ENCODE measurements at places on chromosomes 1 and 21.

GRCh38 chr1:48939042-48939441 is 162.4 kb upstream of the BEND5 start:
- DNase-seq = no peak

GRCh38 chr1:246417813-246418564 is 89.1 kb downstream of the SMYD3 start:
- no peak for DNase-seq

DNA sequence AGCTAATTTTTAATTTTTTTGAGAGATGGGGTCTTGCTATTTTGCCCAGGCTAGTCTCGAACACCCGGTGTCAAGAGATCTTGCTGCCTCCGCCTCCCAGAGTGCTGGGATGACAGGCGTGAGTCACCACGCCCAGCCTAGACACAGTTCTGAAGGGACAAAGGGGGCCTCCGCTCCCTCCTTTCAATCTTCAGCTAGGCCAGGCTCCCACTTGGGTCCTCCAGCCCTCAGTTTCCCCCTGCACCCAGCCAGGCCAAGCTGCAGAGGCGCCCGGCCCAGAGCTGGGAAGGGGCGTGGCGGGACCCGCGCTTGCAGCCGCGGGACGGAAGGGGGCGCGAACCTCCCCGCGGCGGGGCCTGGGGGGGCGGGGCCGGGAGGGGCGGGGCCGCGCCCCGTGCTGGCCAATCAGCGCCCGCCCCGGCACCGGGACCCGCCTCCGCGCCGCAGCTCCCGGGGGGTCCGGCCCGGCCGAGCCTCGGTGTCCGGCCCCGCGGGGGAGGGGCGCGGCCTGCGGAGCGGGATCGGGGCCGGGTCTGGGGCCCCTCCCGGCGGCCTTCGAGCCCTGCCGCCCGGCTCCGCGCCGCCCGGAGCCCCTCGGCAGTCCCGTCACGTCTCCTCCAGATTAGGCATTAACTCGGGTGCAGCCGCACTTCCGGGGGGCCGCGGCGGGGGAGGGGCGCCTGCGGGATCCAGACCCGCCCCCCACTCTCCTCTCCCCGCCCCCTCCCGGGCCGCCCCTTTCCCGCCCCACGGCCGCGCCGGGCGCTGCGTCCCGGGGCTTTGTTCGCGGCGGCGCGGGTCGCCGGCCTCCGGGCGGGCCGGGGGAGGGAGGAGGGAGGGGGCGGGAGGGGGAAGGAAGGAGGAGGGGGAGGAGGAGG is 559 bp upstream of the AGRN start:
- DNase-seq = peak; percentile 59

GRCh38 chr1:186082235-186082937 is 292.7 kb downstream of the TPR start:
- DNase-seq = peak; percentile 99

- no peak for DNase-seq
These were observed 145.7 kb upstream of the BARHL2 start for GRCh38 chr1:90862782-90863181.

GRCh38 chr21:27277110-27277509 is 310.2 kb upstream of the ADAMTS5 start:
- no peak for DNase-seq

GRCh38 chr1:107875689-107876088 is 89.3 kb downstream of the VAV3 start:
- DNase-seq = no peak

GRCh38 chr1:188615321-188615720 is 1786.6 kb downstream of the PLA2G4A start:
- no peak for DNase-seq

Data from NCI-H1105 (cell line).